Trophoblast cell (in vitro differentiated cells and primary cell): ENCODE measurements at places on chromosomes 4 and X.

DNA sequence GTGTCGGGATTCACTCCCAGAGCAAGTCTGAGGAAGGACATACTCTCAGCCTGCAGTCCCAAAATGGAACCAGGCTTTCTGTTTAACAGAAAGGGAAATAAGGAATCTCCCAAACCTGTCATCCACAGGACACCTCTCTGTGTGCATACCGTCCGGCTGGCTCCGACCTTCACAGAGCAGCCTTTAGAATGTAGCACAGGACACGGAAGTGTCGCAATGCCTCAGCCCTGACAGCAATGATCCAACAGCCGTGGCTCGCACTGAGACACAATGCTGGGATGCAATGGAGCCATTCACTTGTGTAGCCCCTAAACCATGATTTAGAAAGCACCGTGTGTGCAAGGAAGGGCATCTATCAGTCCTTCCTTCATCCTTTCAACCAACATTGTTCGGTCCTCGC, 15.5 kb upstream of the HELT start:
- no peak for DNase-seq

DNA sequence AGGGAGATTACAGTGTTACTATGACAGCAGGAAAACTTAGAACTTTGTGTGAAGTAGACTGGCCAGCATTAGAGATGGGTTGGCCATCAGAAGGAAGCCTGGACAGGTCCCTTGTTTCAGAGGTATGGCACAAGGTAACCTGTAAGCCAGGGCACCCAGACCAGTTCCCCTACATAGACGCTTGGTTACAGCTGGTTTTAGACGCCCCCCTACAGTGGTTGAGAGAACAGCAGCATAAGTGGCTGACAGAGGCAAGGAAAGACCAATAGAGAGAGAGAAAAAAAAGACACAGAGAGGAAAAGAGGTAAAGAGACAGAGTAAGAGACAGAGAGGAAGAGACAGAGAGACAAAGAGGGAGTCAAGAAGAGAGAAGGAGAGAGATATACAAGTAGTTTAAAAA, 144.5 kb downstream of the GC start:
- no peak for DNase-seq

GRCh38 chr4:150722908-150723362, 141.0 kb downstream of the MAB21L2 start:
- DNase-seq, result peak; percentile 1

DNA sequence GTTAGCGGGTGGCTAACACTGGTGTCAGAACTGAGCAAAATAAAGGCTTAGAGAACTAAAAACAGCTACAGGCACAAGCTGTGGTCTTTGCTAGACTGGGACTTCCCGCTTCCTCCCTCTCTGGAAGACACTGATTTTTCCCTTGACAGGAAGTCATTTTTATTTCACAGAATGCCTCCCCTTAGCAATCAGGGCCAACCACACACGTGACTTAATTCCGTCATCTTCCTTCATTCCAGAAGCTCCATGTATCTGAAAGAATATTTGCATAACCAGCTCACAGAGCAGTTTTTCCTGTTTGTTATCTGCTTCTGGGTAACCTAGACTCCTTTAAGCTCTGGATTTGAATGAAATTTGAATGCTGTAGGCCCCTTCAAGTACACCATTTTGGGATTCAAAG, 327.5 kb upstream of the FRG1 start:
- peak; percentile 15 for DNase-seq

DNA sequence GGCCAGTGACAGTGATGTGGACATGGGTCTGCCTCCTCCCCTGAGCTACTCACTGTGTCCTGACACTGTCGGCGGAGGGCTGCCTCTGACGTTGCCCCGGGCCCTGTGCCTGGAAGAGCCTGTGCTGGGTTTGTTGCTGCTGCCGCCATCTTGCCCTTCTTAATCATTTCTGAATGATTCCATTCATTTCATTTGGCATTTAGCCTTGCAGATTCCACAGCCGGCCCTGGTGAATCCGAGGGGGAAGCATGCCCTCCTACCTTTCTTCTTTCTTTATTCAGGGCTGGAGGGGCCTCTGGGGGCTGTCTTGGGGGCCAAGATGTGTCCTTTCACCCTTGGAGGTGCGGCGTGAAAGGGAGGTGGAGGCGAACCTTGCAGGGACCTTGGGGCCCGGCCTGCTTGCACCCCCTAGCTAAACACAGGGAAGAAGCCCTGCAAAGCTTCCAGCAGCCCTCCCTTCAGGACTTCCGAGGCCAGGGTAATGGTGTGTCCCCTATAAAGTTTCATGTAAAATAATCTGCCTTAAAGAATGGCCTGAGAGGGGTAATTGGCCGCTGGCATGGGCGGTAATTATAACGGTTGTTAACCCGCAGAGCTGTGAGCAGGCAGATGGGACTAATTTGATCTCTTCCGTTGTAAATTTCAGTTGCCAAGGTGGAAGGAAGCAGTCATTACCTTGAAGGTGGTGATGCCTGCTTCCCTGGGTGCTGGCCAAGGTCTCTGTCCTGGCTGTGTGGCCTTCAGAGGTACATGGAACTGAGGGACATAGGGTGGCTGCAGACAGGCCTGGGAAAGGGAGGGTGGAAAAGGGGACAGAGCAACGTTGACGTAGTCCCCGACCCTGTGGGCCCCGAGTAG, 92.3 kb downstream of the PSAPL1 start:
- no peak for DNase-seq

DNA sequence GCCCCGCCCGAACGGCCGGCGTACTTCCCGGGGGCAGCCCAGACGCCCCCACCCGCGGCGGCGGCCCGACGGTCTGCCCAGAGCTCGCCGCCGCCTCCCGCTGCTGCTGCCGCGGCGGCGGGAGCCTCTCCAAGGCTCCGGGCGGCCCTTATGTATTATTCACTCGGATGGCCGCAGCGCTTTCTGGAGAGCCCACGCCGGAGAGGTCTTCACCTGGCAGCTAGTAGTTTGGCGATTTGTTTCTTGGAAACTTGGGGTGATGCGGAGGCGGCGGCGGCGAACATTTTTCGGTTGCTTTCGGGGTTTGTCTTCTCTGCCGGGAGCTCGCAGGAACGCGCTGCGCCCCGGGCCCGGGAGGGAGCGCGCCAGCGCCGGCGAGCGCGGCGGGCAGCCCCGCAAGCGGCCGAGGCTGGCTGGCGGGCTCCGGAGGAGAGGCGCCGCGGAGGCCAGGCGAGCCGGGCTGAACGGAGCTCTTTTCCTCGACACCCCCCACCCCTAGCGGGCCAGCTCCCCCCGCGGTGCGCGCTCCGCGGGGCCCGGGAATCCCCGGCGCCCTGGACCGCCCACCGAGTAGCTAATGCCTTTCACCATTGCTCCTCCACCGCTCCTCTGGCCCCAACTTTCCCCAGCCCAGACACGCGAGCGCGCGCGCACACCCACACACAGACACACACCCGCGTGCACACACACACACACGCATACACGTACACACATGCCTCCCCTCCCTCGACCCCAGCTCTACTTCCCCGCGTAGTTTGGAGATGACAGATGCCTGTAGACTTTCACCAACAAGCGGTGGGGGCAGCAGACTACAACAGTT, 113.5 kb downstream of the DHX15 start:
- peak; percentile 51 for DNase-seq

DNA sequence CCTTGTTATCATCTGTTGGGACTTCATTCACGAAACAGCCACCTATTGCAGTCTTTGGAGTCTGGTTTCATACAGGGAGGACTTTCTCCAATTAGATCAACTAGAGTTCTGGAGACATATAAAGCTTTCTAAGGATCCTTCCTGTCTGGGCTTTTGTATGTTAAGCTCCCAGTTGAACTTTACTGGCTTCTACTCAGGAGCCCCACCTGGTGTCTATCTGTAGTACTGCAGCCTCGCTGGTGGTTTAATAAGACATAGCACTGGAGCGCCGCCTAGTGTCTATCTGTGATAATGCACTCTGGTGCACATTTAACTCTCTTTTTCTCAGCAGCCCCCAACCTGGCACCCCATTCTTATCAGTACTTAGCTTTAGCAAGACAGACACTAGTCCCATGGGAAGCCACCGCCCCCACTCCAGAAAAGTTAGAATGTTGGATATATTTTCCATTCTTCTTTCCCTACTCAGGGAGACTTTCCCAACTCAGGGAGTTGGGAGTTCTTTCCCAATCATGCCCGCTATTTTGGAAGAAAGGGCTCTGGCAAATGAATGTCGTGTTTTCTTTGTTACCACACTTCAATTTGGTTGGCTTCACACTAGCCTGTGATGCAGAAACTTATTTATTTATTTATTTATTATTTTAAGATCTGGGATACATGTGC, 36.9 kb upstream of the SYTL4 start:
- peak; percentile 88 for DNase-seq

DNA sequence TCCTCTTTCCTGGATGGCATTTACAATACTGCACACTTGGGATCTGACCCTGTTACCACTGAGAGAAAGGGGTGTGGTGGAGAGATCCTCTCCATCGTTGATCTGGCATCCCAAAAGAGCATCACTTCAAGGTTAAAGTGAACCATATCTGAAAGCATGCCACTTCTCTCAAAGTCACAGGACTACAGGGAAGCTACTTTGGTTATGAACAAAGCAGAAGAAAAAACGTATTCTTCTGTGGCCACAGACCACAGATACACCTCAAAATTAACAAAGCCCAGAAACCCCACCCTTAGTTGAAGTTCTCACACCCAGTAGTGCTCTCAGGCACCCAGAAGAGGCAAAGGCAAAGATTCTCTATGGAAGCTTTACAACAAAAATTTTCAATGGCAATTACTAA, 108.3 kb downstream of the JADE1 start:
- DNase-seq, result no peak

DNA sequence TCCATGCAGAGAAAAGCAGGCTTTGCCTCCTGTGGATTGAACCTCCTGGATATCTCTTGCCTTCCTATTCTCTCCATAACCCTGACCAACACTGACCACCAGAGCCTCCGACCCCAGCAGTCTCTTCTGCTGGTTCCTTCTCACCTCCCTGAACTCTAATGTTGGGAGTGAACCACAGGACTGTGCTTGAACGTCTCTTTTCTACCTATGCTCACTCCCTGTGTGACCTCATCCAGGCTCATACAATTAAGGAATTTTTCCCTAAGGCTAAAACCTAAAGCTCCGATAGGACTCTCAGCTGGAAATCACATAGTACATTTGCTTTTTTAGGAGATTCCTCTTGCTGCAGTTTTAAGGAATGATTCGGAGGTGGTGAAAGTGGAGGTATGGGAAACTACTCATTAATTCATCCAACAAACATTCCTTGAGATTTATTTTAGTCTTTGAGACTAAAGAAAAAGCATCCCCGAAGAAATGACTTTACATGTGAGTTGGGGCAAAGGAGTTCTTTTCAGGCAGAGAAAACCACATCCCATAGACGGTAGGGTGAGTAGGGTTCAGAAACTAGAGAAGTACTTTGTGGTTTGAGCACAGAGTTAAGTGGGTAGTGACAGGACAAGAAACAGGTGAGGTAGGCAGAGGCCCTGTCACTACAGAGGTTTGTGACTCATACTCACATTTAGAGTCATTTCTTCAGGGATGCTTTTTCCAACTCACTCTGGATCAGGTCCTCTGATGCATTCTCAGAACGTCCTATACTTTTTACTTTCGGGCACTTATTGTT, 30.8 kb downstream of the NDNF start:
- DNase-seq, result peak; percentile 30

- DNase-seq, result no peak
Observed at GRCh38 chrX:65751519-65751918, 84.1 kb downstream of the MSN start.

DNA sequence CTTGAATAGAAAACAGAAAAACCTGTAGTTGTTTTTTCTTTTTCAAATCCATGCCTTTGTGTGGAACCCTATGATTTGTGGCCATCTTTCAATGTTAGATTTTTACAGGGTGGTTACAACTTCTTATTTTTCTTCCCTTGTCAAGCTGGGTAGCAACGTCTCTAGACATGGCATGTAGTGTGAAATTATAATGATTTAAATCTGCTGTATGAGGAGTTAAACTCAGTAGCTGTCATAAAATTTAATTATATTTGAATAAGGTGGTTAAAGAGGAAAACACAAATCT, 78.1 kb upstream of the CBLL2 start:
- DNase-seq, result no peak

- no peak for DNase-seq
Observed at GRCh38 chrX:101774340-101774739, 114.7 kb upstream of the ARMCX2 start.

DNA sequence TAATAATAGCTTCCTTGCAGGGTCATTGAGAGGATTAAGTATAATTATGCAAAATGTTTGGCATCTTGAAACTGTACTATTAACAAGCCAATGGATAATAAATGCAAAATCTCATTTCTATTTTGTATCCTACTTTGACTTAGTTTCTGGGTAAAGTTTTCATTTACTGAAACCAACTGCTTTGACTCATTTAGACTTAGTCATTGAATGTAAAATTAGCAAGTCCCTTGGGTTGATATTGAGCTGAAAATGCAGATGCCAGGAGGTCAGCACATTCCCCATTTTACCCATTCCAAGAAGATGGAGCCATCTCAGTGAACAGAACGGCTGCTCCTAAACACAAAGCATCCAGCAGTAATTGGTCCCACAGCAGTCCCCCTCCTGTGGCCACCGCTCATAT, 74.7 kb upstream of the GATB start:
- DNase-seq, result no peak

GRCh38 chr4:126572264-126572663, 1060.5 kb upstream of the INTU start:
- no peak for DNase-seq

GRCh38 chr4:72430050-72430449, 139.0 kb downstream of the ADAMTS3 start:
- DNase-seq, result no peak

- DNase-seq, result no peak
Observed at GRCh38 chr4:128455480-128455879, 167.9 kb upstream of the PGRMC2 start.

- DNase-seq, result peak; percentile 47
Observed at GRCh38 chr4:6972911-6973310, 63.3 kb downstream of the TBC1D14 start.

DNA sequence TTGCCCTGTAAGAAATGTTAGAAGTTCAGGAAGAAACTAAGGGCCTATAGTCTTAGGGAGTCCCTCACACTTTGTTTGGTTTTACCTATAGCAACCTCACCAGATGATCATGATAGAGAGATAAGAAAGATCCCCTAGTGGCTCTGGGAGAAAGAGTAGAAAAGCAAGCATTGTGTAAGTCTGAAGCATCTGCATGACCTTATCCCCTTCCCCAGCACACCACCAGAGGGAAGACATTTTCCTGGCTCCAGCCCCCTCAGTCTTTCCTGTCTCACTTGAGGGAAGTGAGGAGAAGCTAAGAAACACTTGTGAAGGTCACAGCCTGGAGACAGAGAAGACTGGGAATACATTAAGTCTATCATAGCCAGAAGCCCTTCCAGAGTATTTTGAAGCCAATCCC, 154.0 kb downstream of the EVC2 start:
- no peak for DNase-seq

GRCh38 chr4:125979950-125980349, 665.2 kb downstream of the FAT4 start:
- DNase-seq, result no peak

GRCh38 chr4:41405464-41406112, 132.4 kb upstream of the LIMCH1 start:
- no peak for DNase-seq

GRCh38 chr4:36990128-36990872, 254.2 kb upstream of the NWD2 start:
- no peak for DNase-seq

GRCh38 chrX:124030520-124030919, 69.0 kb downstream of the STAG2 start:
- DNase-seq, result no peak

- no peak for DNase-seq
Observed at GRCh38 chr4:155819066-155819465, 47.0 kb downstream of the ASIC5 start.
